Fibroblast of skin of scalp (primary cell): ENCODE measurements at places on chromosomes 16 and 17.

DNA sequence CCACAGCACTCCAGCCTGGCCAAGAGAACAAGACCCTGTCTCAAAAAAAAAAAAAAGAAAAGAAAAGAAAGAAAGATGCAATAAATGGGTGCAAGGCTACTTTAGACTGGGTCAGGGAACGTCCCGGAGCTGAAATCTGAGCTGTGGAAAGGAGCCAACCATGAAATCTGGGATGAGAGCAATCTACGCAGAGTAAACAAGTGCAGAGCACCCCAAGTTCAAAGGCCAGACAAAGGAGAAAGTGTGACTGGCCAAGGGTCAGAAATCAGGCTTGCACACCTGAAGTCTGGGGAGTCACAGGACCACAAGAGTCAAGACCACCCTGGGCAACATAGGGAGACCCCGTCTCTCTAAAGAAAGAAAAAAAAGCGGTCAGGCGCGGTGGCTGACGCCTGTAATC lies 2.8 kb downstream of the SHMT1 start:
- no peak for DNase-seq

GRCh38 chr16:70696952-70697593 lies 11.2 kb upstream of the MTSS2 start:
- peak; percentile 49 for DNase-seq

DNA sequence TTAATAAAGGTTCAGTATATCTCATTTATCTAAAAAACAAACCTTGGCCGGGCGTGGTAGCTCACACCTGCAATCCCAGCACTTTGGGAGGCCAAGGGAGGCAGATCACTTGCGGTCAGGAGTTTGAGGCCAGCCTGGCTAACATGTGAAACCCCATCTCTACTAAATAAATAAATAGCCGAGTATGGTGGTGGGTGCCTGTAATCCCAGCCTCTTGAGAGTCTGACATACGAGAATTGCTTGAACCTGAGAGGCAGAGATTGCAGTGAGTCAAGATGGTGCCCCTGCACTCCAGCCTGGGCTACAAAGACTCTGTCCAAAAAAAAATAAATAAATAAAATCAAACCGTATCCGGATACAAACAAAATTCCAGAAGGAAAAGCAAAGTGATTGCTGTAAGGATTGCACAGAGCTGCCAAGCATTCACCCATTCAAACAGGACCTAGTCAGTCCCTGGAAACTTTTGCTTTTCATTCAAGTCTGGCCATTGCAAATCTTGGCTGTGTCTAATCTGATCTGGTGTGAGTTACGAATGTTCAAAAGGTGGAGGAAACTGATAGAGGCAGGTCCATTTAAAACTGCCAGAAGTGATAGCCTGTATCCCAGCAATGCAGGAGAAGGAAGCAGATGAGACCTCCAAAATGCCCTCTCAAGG lies 102.5 kb upstream of the CLEC3A start:
- no peak for DNase-seq

- DNase-seq: no peak
Observed at GRCh38 chr17:4788807-4789700, at the start of gene GLTPD2. TSS of gene GLTPD2 (plus strand) at chr17:4788964. CDS start at chr17:4789012, 48 bp downstream.

GRCh38 chr16:14569213-14569612 lies 60.8 kb downstream of the PARN start:
- no peak for DNase-seq

DNA sequence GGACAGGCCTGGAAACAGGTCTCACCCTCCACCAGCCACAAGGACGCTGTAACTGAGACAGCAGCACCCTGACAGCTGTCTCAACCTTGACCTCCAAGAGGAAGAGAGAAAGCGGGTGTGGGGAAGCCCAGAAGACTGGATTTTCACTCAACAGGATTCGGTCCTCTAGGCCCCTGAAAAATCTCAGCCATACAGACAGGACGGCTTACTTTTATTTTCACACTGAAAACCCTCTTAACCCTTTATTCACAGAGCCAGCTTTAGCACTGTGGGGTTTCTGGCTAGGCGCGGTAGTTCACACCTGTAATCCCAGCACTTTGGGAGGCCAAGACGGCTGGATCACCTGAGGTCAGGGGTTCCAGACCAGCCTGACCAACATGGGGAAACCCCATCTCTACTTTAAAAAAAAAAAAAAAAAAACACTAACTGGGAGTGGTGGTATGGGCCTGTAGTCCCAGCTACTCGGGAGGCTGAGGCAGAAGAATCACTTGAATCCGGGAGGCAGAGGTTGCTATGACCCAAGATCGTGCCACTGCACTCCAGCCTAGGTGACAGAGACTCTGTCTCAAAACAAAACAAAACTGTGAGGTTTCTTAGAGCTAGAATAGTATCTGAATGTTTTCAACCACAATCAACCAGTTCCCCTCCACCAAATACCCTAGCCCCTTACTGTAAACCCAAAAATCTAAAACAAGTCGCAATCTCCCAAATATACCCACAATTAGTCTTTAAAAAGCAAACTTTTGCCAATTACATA lies 5.3 kb downstream of the ANKRD11 start:
- DNase-seq: no peak

- DNase-seq: no peak
Observed at GRCh38 chr17:14094676-14095601, 25.6 kb downstream of the COX10 start.

DNA sequence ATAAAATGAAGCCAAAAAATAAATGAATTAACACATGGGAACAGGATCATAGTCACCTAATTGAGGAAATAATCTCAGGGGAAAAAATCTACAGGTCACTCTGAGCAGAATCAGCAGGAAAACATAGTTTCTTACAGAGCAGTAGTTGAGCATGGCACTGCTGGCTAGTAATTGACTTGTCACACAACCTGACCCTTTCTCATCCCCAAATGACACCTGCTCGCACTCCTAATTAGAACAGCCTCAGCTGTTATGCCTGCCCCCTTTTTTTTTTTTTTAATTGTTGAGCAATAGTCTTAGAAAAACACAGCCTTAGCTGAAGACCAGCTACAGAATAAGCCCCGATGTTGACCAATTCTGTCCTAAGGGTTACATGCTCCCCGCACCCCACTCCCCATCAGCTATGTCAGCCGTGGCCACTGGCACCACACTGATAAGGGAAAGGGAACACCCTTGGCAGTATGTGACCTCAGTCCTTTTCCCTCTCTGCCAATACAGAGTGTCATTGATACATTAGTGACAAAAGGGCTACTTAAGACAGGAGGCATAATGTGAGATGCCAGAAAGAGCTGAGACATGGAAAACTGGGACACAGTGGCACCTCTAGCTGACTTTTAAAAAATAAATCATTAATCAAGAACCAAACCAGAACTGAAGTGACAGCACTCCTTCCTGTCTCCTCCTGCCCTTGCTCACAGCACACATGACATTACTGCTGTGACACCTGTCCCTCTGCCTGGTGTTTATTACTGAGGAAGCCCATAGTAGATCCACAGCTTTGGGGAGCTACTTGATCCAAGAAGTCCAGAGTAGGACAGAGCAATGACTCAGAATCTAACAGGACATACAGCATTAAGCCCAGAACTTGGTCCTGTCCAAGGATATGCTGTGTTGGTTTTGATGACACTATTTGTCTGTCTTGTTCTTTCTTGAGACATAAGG lies 41.7 kb downstream of the WDR59 start:
- DNase-seq: no peak
